ENCODE measurements at places on chromosomes 13 and 19.

- no peak for DNase-seq
These were observed 7.2 kb downstream of the ZBTB7A start for GRCh38 chr19:4059453-4059871.

- no peak for DNase-seq
These were observed 459.1 kb upstream of the GPC6 start for GRCh38 chr13:92767468-92767867.

DNA sequence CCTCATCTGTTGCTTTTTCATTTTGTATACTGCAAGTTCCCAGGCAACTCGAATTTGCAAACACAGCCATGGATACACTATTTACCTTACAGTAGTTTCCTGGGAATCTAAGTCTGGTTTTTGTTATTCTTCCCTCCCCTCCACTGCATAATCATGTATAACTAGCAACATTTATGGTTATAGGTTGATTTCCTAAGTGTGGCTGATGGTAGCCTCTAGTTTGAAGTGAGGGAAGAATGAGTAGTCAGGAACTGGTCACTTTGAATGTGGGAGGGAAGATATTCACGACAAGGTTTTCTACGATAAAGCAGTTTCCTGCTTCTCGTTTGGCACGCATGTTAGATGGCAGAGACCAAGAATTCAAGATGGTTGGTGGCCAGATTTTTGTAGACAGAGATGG lies at the start of gene KCNRG:
Gene KCNRG (plus strand): TSS at position 187 of the 400 bp plus-strand sequence. CDS start 50 bp downstream, at position 237.
- no peak for DNase-seq

DNA sequence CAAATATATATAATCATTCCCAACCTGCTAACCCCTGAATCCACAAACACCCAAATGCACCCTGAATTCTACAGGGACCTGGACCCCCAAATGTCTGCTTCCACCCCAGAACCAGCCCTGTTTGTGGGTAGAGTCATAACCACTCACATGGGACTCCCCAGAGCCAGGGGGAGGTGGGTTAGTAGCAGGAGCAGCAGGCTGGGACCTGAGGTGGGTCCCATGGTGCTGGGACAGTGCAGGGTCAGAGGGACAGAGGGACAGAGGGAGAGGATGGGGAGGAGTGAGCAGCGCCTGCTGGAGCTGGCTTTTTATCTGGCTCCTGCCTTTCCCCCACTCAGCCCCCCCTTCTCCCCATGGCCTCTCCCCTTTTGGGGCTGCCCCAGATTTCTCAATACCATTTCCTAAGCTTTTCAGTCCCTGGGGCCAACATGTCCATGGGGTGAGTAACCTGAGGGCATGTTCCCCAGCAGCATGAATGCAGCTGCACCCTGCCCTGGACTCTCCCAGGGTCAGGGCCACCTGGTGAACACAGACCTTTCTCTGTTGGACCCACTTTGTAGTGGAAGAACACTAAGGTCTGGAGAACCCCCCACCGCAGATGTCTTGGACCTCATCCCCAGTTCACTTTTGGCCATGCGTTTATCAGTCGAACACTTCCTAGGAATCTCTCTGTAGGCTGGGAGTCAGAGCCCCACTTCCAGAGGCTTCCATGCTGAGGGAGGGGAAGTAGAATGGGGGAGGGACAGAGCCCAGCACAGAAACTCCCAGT lies at the start of gene C3:
Gene C3 (minus strand): TSS at position 282 of the 769 bp plus-strand sequence. CDS start 61 bp downstream, at position 221.
- DNase-seq: no peak

GRCh38 chr19:58544591-58545285 lies 874 bp downstream of the TRIM28 start:
- no peak for DNase-seq

DNA sequence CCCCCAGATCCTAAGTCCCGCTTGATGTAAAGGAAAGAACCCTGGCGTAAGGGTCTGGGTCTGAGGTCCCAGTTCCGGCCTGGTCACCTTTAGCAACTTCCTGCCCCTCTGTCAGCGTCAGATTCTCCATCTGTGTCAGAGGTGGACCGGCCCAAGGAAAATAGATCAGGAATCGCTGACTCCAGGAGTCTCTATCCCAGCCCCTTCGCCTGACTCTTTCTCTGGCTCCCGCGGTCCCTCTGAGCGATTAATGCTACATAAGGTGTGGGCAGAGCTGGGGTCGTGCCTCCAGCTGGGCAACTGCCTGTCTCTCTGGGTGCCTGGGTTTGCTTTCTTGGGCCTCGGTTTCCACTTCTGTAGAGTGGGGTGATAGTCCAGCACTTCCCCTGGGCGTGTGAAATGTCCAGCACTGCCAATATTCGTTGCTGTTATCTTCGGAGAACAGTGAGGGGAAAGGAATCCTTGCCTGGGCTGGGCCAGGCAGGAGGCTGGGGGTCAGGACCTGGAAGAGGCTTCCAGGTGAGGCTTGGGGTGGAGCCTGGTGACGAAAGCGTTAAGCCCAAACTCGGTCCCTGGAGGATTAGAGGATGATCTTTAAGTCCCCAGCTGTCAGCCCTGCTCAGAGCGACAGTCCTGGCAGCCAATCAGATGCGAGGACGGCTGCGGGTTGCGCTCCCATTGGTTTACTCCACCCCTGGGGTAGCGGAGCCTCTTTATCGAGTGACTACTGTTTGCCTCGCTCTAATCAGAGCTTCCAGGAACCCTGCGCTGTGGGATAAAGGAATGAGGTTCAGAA lies 767 bp downstream of the ABCA7 start:
- DNase-seq: peak; percentile 82

GRCh38 chr13:50072676-50073075 lies 57.4 kb downstream of the KCNRG start:
- DNase-seq: no peak

GRCh38 chr19:9842834-9843625 lies 7.9 kb downstream of the PIN1 start:
- DNase-seq: no peak

DNA sequence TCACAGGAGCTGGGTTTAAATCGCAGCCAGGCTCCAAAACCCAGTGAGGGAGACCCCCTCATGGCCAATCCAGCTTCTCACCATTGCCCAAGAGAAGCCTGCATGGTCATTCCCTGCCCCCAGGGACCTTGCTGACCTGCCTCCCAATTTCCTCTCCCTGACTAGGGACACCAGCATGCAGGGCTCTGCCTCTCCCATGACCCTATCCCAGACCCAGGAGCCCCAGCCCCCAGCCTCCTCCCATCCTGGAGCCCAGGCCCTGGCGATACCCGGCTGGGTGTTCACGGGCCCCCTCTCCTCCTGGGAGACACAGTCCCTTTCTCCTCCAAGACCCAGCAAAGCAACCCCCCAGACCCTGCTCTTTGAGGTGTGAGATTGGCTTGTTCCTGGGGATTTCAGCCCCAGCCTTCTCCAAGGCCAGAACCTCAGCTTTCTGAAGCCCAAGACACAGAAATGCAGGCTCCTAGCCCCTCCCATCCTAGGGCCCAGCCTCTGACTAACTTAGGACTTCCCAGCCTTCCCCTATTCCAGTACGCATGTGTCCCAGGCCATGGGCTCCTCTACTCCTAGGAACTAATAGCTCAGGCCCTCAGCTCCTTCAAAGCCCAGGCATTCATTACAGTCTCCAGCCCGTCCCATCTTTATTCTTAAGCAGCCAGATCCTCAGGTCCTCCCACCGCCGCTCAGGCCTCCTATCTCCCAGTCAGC lies 1.1 kb downstream of the GYS1 start:
- DNase-seq: peak; percentile 38

GRCh38 chr13:38121267-38121666 lies 228.4 kb upstream of the UFM1 start:
- DNase-seq: no peak

DNA sequence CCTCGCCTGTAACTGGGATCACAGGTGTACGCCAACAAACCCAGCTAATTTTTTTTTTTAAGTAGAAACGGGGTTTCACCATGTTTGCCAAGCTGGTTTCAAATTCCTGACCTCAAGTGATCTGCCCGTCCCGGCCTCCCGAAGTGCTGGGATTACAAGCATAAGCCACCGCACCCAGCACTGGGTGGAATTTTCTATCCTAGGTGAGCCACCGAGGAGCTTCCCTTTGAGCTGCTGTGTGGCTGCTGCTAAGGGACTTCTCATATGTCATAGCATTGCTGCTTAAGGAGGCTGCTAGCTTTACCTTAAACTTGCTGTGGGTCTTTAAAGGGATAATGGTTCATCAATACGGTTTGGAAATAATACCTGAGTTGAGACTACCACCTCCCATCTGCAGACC lies 2.9 kb upstream of the AMER2 start:
- DNase-seq: no peak

- no peak for DNase-seq
These were observed 120.9 kb downstream of the RBM26 start for GRCh38 chr13:79285159-79285558.

DNA sequence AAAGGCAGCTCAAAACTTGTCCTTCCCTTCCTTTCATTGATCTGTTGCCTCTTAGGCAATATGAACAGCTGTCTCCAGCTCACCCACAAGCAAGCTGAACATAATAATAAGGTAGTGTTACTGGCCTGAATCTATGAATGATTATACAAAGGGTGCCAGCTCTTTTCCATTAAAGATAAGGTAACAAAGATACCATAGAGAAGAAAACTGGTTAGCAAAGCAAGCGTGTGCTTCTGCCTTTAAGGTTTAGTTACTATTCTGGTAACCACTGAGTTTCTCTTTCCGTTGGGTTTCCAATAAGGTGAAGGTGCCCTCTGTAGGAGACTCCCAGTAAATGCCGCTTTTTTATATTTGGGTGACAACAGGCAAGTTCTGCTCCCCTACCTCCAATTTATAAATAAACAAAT lies 12.1 kb upstream of the DACH1 start:
- no peak for DNase-seq

GRCh38 chr19:35000338-35000646 lies 169 bp downstream of the GRAMD1A start:
- no peak for DNase-seq

DNA sequence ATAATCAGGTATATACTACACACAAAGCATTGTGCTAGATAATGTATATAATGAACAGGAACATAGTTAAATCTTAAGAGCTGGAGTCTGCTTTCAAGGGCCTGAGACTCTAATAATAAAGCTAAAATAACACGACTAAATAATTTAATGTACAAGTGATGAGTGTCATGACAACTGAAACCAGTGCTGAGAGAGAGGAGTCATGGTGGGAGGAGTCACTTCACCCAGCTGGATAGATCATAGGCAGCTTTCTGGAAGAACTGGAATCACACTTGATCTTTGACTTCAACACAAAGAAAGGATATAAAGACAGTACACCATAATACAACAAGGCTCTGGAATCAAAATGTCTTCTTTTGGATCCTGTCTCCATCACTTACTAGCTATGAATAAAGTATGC lies 7.1 kb downstream of the RBM26 start:
- DNase-seq: no peak
